ENCODE measurements at places on chromosomes 2 and 18.

DNA sequence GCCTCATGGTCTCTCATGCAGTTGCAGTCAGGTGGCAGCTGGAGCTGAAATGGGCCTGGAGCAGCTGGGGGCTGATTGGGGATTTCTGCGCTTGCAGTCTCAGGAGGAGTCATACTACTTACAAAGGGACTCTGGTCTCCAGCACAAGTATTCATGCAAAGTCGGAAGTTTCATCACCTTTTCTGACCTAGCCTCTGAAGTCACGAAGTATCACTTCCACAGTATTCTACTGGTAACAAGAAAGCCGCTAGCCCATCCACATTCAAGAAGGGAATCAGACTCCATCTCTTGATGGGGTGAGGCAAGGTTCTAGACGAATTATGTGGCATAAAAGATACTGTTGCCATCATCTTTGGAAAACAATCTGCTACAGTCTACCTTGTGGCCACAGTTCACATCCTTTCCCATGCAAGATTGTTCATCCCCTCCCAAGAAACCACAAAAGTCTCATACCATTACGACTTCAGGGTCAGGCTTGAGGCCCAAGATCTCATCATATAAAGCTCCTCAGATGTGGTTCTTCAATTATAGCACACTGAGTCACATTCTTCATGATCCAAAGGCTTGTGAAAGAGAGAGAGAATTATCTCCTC is 95.3 kb downstream of the SMC6 start:
- no peak for DNase-seq

DNA sequence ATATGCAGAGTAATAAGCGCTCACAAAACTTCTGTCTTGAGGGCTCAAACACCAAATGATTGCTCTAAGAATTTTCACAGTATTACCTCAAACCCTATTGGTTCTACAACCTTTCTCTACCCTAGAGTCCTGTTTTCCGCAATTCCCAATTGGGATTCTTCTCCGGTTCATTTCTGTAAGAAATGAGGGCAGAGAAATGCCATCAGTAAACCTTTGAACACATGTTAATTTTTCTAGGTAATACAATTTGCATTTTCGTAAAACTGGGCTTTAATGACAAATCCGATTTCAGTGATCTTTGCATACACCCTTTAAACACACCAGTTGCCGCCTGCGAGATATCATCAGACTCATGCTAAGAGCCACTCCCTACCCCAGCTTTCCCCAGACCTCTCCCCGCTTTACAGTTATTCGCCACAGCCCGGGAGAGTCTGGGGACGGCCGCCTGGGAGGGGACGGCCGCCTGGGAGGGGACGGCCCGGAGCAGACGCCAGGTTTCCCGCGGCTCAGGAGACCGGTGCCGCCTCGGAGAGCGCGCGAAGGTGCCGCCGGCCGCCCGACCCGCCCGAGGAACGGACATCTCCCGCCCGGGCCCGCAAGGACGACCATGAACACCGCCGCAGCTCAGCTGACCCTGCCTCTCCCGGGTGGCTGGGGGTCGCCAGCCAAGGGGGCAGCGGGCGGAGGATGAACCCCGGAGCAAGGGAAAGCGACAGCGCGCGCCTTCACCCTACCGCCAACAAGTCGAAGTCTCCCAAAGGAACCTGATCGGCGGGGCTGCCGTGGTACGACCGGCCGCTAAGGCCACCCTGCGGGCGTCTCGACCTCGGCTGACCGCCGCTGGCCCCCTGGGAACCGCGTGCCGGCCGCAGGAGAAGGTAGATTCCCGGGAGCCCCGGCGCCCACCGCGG is 463 bp downstream of the SMC6 start:
- DNase-seq: peak; percentile 25

GRCh38 chr18:27585602-27586173 is 400.6 kb upstream of the CHST9 start:
- DNase-seq: no peak

DNA sequence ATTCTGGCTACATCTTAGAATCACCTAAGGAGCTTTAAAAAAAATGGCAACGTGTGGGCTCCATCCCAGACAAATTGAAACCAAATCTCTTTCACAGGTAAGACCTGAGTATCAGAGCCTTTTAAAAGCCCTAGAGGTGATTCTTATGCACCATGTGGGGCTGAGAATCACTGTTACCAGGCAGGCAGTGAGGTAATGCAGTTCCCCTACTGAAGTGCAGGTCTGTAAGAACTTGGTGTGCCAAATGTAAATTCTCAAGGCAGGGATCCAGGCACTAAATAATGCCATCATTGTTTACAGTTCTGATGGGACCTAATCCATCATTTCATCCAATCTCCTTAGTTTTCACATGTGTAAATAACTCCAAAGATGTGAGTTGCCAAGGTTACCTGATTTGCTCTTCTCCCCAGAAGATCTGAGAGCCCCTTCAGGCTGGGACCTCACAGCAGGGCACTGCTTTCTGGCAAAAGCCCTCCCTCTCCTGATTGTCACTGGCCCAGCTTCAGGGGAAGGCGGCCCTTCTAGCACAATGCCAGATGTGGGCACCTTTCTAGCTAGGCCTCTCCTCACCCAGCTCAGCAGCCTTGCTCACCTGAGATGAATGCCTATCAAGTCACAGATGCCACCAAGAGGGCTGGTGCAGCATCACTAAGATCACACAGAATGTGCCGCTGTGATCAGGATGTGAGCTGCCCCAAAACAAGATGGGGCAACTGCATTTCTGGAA is 73.6 kb upstream of the RGPD5 start:
- no peak for DNase-seq

GRCh38 chr2:348361-348916 is 60.5 kb upstream of the ALKAL2 start:
- DNase-seq: no peak

- DNase-seq: no peak
These were observed 56.9 kb downstream of the LPIN2 start for GRCh38 chr18:2956056-2956455.

GRCh38 chr2:57044931-57045635 is 861.3 kb downstream of the CCDC85A start:
- peak; percentile 53 for DNase-seq

DNA sequence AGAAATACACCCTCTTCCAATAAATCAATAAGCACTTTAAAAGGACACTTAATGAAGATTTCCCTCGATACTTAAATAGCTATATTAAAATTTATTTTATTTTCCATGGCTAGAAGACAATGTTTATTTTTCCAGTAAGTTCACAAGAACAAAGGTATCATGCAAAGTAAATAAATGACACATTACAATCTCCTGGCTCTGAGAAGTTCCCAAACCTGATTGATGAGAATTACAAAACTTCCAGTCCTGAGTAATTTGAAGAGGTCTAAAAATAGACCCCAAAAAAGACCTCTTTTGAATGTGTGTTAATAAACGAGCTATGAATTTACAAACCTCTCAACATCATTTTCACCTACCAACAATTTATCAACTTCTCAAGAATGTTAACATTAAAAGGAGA is 1.5 kb upstream of the PEX13 start:
- no peak for DNase-seq

- DNase-seq: no peak
These were observed 45.4 kb downstream of the RABL2A start for GRCh38 chr2:113672326-113672932.

- DNase-seq: no peak
These were observed 94.1 kb upstream of the CD302 start for GRCh38 chr2:159891917-159892730.

DNA sequence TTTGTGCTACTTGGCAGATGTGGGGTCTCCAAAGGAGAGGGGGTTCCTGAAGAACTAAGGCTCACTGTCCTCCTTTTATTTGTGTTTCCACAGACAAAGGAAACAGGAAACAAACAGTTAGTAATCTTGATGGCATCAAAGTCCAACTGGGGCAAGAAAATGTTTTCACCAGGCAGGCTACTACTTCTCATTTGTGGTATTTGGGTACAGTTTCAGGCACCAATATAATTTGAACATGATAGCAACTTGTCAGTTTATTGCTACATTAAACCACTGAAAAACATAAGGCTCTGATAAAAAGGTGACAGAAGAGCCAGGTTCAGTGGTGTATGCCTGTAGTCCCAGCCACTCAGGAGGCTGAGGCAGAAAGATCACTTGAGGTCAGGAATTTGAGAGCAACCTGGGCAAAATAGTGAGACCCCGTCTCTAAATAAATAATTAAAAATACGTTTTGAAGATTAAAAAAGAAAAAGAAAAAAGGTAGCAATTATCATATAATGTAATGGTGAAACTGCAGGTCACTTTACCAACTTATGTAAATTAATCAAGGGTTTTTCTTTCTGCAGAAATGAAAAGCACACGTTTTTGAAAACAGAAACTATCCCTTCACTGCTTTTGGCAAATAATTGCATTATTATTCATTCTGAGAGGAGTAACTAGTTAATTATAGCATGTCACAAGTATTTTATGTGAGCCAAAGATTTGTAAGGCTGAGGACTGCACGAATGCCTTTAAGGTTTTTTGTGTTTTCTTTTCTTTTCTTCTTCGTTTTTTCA is 157.5 kb upstream of the CAVIN2 start:
- no peak for DNase-seq

GRCh38 chr2:11837875-11838734 is 91.7 kb downstream of the LPIN1 start:
- no peak for DNase-seq

GRCh38 chr2:136764452-136765255 is 691 bp upstream of the THSD7B start:
- no peak for DNase-seq

DNA sequence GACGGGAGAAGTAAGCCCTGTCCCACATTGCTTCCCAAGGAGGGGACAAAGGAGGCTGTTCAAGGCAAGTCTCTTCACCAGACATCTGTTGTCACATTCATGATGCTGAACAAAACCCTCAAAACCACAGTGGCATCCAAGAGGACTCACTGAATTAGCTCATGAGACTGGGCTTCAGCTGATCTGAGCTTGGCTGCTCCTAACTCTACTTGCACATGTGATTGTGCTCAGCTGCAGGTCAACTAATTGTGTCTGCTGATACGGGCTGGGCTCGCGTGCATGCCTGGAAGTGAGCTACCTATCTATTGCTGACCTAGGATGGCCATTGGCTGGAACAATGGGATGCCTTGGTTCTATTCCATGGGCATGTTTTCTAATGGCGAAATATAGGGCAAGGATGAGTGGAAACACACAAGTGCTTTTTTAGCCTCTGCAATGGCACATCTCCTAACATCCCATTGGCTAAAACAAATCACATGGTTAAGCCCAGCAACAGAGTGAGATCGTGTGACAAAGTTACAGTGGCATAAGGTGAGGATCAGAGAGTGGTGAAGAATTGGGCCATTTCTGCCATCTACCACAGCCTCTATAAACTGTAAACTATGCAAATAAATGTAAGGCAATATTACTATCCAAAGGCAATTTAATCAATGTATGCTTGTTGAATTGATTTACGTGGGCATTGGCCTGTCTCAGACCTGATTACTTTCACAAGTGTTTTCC is 52.9 kb upstream of the CAPN13 start:
- DNase-seq: peak; percentile 46

DNA sequence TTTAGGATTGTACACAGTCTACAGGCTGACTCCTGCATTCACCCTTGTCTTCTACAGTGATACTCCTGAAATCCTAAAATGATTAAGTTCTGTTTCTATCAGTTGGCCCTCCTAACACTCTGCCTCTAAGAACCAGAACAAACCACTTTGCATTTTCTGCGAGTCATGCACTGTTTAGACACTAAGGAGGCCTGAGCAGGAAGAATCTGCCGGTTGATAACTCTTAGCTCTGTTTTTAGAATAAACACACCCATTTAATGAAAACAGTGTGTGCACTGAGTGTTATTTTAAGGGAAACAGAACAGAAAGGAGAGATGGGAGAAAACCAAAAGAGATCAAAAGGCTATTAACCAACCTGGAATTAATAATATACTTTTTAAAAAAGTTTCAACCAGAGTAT is 22.9 kb upstream of the SSB start:
- DNase-seq: no peak

GRCh38 chr2:53208815-53209214 is 558.8 kb upstream of the CHAC2 start:
- DNase-seq: no peak

DNA sequence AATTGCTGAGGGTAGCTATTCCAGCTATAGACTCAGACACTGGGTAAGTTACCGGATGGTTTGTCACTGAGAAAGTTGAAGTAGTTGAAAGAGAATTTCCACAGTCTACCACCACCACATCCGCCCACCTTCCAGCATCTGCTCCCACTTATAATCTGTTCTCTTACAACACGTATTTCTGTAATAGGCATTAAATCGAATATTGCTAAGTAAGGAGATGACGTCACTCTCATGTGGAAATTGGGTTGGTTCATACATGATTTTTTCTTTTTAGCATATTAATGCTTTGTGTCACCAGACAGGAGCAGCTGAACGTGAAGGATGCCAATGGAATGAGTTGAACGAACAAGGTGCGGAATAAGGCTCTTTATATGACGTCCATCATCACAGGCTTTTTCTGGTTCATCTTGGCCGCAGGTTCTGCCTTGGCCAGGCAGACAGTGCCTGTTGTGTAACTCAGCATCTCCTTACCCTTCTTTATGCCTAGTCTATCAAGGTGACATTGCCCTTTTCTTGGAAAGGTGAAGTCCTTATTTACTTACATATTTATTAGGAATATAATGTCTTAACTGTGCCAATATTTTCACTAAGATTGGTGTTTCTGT is 45.9 kb downstream of the THUMPD2 start:
- no peak for DNase-seq

GRCh38 chr18:39215920-39216319 is 1650.3 kb upstream of the CELF4 start:
- DNase-seq: no peak

DNA sequence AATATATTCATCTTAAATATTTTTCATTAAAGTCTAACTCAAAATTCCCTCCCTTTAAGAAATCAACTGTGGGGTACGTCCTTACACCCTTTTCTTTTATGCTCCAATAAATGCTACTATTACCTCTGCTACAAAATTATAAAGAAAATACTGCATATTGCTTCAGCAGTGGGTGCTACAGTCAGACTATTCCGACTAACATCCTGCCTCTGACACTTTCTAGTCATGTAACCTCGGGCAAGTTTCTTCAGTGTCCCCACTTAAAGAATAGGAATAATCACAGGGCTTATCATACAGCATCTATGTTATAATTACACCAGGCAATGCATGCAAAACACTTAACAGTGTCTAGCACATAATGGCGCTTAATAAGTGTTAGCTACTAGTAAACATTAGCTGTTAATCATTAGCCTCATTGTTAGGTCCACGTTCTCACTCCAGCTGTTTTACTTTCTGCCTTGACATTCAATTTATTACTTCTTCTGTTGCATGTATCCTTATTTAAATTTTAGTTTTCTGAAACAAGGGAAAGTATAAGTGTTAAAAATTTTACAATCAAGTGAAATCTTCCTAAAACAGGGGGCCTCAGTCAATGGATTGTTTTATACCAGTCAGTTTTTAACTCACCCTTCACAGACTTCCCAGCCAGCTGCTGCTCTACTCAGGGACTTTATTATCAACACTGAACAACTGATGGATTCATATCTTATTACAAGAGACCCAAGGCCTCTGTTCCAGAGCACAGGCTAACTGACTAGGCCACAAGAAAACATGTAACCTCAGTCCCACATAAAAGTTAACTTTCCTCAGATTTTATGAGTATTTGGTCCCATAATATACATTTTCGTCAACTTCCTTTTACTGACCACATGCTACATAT is 54.0 kb downstream of the CLASP1 start:
- no peak for DNase-seq
